Thymus (tissue), 14 donors: ENCODE measurements at places on chromosomes 1 and 21.

- DNase-seq = no peak
- no peaks in the 10 kb centered on the region for H3K4me1 ChIP-seq
- H3K27ac ChIP-seq = no peak overlapping the region
These were observed 31.3 kb upstream of the CLCA4 start for GRCh38 chr1:86515597-86515996.

- H3K36me3 ChIP-seq = no peaks in the 10 kb centered on the region
- H3K4me1 ChIP-seq = no peaks in the 10 kb centered on the region
- no peak overlapping the region for H3K27ac ChIP-seq
- DNase-seq = no peak
These were observed 26.3 kb upstream of the DISP1 start for GRCh38 chr1:222788402-222789156.

DNA sequence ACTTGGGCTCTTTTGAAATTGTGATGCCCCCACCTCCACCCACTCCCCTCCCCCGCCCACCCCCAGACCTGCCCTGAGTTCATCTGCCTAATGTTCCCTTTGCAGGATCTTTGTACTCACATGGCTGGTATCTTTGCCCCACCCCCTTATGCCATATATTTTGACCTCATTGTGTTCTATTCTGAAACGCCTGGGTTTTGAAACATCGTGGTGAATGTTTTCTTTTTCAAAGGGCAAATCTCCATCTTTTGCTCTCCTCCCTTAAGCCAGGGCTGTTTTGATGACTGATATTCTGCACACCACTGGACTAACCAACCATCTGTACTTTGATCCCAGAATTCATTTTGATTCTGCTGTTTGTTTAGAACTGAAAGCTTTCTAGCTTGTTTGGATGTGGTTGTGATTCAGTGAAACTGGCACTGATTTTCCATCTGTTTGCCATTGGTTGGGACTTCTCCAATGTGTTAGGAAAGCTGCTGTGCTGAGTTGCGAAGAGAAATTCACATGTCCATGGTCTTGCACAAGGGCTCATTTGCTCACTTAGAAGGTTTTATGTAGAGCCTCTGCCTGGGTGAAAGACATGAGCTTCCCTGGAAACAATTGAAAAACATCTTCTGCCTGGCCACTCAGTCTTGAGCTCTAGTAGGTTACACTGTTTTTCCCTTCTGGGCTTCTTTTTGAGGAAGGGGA is 16.5 kb downstream of the SMAP2 start:
- H3K4me3 ChIP-seq = peak overlapping the region; percentile 36
- H3K4me1 ChIP-seq = peaks cover 95% of the 10 kb centered on the region
- H3K27ac ChIP-seq = peak overlapping the region; percentile 97

GRCh38 chr1:91895832-91896556 is 10.0 kb upstream of the TGFBR3 start:
- no peak overlapping the region for H3K27ac ChIP-seq
- DNase-seq = no peak
- H3K36me3 ChIP-seq = no peaks in the 10 kb centered on the region
- no peaks in the 10 kb centered on the region for H3K27me3 ChIP-seq
- no peak overlapping the region for H3K4me3 ChIP-seq

DNA sequence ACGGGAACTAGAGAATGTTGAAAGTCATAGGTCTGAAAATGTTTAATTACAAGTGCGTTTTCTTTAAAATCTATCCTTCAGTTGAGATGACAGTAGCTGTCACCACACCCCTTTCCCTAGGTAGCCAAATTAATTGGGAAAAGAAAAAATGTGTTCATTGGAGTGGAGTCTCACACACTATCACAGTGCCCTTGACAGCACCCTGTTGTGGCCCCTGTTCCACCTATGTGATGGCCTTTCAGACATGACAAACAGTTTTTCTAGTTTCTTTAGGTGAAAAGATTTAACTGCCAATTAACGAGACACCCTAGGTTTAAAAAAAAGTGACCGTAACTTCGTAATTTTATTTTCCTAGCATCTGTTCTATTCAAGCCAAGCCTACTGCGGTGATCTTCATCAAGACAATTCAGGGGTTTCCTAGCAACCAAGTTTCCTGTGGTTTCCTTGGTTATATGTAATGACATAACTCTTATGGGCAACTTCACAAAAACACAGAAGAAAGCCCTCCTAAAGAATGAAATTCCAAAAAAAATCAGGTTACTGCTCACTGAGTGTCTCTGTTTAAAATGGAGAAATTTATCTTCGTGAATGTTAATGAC is 298.3 kb downstream of the PDE4B start:
- no peaks in the 10 kb centered on the region for H3K4me1 ChIP-seq
- H3K36me3 ChIP-seq = no peaks in the 10 kb centered on the region
- H3K27me3 ChIP-seq = no peaks in the 10 kb centered on the region
- H3K27ac ChIP-seq = no peak overlapping the region
- peak; percentile 36 for DNase-seq

- H3K36me3 ChIP-seq = no peaks in the 10 kb centered on the region
- H3K4me1 ChIP-seq = no peaks in the 10 kb centered on the region
- H3K27me3 ChIP-seq = no peaks in the 10 kb centered on the region
- no peak overlapping the region for H3K27ac ChIP-seq
- no peak for DNase-seq
- no peak overlapping the region for H3K4me3 ChIP-seq
These were observed 24.9 kb upstream of the ETS2 start for GRCh38 chr21:38780879-38781278.

- H3K27me3 ChIP-seq = no peaks in the 10 kb centered on the region
- no peak overlapping the region for H3K4me3 ChIP-seq
- H3K27ac ChIP-seq = no peak overlapping the region
These were observed 133.4 kb downstream of the DMRTB1 start for GRCh38 chr1:53592521-53592982.

- no peak for DNase-seq
- no peaks in the 10 kb centered on the region for H3K27me3 ChIP-seq
- H3K27ac ChIP-seq = no peak overlapping the region
- H3K4me3 ChIP-seq = no peak overlapping the region
These were observed 15.0 kb downstream of the DDX59 start for GRCh38 chr1:200654660-200655059.

DNA sequence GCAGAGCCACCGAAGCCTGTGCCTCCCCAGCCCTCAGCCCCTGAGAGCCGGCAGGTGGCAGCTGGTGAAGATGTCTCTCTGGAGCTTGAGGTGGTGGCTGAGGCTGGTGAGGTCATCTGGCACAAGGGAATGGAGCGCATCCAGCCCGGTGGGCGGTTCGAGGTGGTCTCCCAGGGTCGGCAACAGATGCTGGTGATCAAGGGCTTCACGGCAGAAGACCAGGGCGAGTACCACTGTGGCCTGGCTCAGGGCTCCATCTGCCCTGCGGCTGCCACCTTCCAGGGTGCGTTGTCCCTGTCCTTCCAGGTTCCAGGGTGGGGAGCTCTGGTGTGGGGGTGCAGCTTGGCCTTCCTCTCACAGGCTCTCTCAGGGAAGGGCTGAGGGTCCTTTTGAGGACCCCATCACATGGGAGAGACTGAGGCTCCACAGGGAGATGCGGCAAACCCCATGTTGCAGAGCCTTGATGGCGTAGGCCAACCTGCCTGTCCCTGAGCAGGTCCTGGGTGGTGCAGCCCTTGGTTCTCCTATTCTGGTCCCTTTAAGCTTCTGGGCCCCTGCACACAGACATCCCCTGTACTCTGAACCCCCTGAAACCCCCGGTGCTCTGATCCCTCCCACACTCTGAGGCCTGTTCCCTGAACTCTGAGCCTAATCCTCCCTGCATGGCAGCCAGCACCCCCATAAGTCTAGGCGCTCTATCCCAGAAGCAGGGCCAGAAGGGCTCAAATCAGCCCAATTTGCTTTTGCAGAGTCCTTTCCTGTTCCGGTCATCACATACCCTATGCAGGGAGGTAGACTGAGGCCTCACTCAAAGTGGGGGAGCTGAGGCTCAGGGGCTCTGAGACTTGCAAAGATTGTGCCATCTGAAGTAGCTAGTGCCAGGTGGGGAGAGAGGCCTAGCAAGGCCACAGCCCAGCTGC is 88.5 kb downstream of the TRIM11 start:
- no peaks in the 10 kb centered on the region for H3K27me3 ChIP-seq
- no peak for DNase-seq
- no peak overlapping the region for H3K4me3 ChIP-seq
- no peak overlapping the region for H3K27ac ChIP-seq
